ENCODE measurements at places on chromosomes 16 and 17. TPM values are rescaled to one million over a fixed set of nuclear protein-coding genes. Genes with fewer than 3 reads are reported as not detected.

ACE gene
- 7.5 TPM for total RNA-seq

OR1F1 gene
- not detected for total RNA-seq

SCIMP gene
- total RNA-seq, result 2.9 TPM

NPIPB6 gene
- total RNA-seq, result 7.2 TPM

PERCC1 gene
- total RNA-seq, result not detected

SHISA6 gene
- 5.4 TPM for total RNA-seq

USP6 gene
- total RNA-seq, result 0.08 TPM

CD19 gene
- total RNA-seq, result not detected

KRTAP2-2 gene
- total RNA-seq, result not detected

PLD6 gene
- 4.9 TPM for total RNA-seq

GUCY2D gene
- 0.81 TPM for total RNA-seq

PTX4 gene
- 0.34 TPM for total RNA-seq

OR2C1 gene
- not detected for total RNA-seq

CA7 gene
- total RNA-seq, result not detected

FBXW10B gene
- 15.4 TPM for total RNA-seq
